GM12892 (cell line): ENCODE measurements at places on chromosomes 6 and 20.
A peak's percentile ranks its signal among the peaks of the same experiment; 100 is the strongest.

DNA sequence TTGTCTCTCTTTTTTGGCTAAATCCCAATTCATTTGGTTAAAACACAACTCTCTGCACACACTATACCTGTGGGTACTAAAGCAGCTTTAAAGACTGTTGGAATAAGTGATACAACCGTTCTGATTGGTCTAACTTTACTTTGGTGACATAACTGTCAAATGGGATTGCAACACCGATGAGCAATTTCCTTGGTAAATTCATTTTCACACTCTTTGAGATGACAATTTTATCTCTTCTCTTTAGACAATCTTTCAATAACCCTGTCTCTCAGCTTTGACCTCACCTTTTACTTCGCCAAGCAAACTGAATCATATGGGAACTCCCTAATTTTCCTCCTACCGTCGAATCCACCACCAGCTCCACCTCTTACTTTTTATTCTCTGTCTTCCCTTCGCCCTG, 60.8 kb downstream of the ECT2L start:
- no peak for DNase-seq

DNA sequence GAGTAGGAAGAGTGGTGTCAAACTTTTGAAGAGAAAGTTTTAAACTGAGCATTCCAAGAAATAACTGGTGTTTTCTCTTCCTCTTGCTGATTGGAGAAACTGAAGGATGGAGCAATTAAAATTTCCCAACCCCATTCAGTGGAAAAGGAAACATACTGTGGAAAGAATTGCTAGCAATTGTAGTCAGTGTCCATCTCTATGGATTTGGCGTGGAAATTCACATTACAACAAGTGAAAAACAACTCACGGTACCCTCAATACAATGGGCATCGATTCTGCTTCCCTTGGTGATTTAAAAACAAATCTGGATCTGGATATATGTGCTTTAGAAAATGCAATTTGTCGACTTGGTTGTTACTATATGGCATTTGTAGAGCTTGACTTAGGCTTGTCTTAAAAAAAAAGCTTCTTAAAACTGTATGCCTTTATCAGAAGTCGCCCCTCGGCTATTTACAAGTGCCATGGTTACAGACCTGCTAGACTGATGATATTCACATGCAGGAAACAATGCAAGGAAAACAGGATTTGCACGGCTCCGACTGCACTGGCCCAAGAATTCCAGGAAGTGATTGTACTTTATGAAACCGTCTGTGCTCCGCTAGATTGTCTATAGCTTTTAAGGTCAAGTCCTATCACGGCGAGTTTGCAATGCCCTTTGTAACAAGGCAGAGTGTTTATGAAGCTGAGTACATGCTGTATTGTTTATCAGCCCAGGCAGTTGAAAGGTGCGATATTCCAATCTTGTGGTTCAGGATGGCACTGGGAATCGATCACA, 131.7 kb upstream of the PHACTR1 start:
- DNase-seq: no peak

DNA sequence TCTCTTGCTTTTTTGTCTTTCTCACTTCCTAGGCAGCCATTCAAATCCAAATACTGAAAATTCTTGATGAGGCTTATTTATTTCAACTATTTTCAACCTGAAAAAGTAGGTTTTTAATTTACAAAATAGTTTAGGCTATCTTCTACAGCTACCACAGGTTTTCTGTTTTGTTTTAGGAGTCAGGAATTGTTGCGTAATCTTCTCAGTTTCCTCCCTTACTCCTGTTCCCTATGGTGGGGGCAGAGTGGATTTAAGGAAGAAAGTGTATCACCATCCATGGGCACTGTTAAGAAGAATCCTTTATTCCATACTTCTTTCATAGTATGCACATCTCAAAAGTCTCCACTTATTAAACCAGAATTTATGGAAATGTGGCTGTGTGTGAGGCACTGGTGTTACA, 182.4 kb downstream of the KHDC1L start:
- DNase-seq: no peak

DNA sequence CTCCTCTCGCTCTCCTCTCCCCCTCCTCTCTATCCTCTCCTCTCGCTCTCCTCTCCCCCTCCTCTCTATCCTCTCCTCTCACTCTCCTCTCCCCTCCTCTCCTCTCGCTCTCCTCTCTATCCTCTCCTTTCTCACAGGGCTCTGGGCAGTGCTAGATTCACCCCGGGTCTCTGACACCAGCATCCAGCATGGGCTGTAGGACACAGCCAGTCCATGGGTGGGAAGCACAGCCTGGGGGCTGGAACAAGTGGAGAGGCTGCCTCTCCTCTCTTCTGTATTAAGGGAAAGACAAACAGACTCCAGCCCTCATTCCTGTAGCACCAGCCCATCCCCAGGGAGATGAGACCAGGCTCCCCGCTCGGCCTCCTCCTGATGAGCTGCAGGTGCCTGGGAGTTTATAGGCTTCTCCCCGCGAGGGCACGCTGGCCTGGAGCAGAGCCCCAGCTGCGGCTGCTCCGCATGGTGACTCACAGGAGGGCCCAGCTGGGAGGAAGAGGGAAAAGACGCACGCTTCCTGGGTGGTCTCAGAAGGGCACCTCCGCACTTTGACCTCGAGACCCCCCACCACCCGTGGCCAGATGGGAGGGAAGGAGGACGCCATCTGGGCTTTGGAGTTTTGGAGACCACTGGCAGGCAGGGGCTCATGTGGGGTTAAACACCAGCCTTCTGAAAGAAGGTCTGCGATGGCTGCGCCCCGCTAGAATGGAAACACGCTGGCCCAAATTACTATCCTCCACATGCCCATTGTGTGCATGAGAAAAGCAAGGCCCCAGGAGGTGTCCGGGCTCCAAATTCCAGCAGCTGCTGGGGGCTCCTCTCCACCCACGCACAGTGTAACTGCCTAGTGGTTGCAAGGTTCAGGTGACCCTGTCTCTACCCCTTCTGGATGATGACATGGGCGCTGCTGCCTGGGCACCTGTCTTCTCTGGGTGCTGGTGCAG, 68.0 kb downstream of the BMP7 start:
- no peak for DNase-seq

DNA sequence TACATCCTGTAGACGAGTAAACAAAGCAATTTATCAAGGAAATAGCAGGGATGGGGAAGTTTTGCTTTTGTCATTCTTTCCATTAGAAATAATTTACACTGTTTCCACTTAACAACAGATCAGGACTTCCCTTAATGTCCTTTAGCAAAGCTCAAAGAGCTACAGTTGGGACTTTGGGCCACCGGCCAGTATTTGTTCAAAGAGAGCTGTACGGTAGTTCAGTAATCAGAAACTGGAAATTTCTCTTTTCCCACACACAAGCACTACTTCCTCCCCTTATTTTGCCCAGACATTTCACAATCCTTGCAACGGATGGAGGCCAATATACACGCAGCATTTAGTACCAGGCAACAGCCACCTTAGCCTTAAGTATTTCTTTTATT, 12.1 kb upstream of the HINT3 start:
- no peak for DNase-seq

- DNase-seq: no peak
Observed at GRCh38 chr6:157830354-157831017, 7.4 kb downstream of the SNX9 start.

DNA sequence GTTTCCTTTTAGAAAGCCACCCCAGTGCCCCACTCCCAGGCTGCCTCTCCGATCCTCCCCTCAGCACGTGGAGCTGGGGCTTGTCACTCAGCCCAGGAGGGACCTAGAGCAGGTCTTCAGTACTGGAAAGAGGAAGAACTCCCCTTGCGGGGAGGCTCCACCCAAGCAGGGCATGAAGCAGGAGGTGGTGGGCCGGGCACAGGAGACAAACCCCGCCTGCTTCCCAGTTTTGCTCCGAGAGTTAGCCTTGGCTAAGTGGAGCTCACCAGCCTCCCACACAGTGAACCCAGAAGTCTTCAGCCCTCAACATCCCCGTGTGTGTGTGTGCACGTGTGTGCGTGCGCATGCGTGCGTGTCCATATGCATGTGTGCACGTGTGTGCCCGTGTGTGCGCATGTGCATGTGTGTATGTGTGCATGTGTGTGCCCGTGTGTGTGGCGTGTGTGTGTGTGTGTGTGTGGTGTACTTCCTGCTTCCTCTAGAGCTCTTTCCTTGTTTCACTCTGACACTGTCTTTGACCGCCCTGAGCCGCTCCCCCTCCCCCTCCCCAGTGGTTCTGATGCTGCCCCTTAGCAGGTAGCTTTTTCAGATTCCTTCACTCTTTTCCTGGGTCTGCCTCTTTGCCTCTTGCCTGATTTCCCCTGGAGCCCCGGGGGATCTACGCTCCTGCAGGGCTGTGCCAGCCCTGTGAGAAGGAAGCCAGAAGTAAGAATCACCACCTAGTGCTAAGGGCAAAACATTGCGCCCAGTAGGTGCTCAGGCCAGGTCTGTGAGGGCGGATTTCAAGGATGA, 239.8 kb downstream of the CDC5L start:
- no peak for DNase-seq

GRCh38 chr6:109073344-109074132, 21.1 kb downstream of the SESN1 start:
- no peak for DNase-seq

DNA sequence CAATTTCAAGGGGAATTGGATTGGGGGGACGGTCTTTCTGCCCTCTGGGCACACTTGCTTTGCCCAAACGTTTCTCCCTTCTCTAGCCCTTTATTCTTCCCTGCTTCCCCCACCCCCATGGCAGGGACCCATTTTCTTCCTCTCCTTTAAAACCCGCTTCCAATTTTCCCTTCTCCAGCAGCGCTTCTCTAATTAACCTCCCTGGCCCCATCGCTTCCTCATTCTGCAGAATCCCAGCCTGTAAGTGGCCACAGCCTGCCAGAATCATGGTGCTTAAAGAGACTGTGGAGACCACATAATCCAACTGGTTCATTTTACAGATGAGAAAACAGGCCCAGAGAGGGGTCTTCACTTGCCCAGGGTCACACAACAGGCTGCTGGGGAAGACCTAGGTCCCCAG, 61.4 kb downstream of the CPNE5 start:
- DNase-seq: no peak

GRCh38 chr6:40582892-40583291, 4.3 kb downstream of the LRFN2 start:
- DNase-seq: no peak

DNA sequence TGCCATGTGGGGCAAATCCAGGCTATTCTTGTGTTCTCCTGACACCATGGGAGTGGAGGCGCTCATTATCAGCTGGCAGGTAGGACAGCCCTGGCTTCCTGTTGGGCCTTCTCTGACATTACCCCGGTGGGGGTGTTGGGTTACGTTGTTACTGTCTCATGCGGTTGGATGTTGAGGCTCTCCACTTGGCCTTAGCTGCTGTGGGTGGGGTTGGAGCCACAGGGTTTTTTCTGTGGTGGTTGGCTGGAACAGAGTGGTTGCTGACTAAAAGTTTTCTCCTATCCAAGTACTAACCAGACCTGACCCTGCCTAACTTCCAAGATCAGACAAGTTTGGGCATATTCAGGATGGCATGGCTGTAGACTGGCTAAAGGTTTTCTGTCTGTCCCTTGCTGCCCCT, 20.2 kb downstream of the RIPK1 start:
- DNase-seq: no peak

GRCh38 chr6:43992783-43993644, 134.2 kb downstream of the MRPL14 start:
- DNase-seq: no peak

GRCh38 chr20:17896193-17896723, 72.3 kb downstream of the SNX5 start:
- no peak for DNase-seq

GRCh38 chr6:109705258-109705657, 14.2 kb downstream of the FIG4 start:
- peak; percentile 24 for DNase-seq

DNA sequence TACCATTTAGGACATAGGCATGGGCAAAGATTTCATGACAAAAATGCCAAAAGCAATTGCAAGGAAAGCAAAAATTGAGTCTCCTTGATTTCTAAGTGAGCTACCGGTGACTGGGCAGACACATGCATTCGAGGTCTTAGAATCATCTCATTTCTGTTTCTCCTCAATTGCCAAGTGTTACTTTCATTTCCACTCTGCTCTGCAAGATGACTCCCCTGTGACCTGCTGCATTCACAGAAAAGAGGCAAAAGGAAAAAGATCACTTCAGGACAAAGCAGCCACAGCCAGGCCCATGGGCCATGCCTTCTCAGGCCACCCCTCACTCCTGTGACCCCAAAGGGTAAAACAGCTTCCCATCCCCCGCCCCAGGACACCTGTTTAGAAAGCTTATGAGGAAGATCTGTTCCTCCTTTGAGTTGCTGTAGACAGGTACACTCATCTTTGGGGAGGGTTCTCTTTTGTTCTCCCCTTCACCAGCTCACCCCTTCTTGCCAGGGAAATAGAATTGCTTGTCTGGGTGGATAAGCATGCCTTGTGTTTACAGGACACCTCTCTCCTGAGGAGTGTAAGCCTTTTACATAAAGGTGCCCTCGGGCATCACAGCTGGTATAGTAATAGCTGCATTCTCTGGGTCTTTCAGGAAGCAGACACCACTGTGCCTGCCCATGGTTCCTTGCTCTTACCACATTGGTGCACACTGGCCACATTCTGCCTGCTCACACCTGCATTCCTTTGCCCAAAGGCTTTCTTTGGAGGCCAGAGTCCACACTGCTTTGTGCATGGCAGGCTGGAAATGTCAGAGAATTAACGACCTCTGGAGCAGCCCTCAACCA, 105.0 kb downstream of the SLC24A3 start:
- DNase-seq: no peak

DNA sequence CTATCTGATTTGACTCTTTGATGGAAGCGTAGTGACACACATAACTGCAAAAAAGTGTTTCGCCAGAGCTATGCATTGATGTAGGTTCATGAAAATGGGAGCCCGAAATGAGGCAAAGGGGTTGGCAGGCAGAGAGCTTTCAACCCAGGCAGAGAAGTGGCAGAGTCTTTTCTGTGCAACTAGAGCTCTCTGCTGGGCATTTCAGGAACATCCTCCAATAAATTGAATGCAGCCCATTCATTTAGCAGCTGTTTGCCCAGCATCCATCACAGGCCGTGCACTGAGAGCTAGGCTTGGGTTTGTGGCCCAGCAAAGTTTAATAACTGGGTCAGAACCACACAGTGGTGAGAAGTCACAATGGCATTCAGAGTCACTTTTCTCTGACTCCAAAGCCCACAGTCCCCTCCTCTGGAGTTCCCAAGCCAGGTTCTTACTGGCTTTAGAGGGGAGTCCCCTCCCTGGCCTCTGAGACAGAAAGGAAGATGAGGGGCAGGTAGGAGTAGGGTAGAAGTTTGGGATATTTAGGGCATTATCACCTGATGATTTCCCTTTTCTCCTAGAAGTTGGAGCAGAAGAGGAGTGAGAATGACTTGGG, 31.8 kb upstream of the ELMO2 start:
- DNase-seq: no peak

GRCh38 chr6:12637960-12638641, 78.5 kb upstream of the PHACTR1 start:
- DNase-seq: no peak

DNA sequence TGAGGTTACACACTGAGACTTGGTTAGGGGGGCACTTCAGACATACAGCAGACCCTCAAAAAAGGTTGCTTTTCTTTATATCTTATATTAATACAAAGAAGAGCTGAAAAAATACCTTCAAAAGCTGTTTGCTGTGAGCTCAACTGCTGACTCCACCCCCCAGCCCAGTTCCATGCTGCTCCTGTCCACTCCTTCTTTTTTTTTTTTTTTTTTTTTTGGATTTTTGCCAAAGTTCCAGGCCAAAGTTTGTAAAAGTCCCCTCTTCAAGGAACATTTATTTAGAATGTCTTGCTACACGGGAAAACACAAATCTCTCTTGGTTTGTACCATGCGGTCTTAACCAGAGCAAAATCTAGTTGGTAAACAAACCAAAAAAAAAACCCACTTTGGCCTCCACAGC, 85.3 kb upstream of the AKAP12 start:
- DNase-seq: no peak

GRCh38 chr20:57397693-57398108, 6.5 kb downstream of the RBM38 start:
- DNase-seq: no peak
